Esophagus squamous epithelium (tissue), 5 donors: ENCODE measurements at places on chromosomes 12 and 14.

- no peak for DNase-seq
Observed at GRCh38 chr12:86663716-86664115, 407.5 kb upstream of the MGAT4C start.

DNA sequence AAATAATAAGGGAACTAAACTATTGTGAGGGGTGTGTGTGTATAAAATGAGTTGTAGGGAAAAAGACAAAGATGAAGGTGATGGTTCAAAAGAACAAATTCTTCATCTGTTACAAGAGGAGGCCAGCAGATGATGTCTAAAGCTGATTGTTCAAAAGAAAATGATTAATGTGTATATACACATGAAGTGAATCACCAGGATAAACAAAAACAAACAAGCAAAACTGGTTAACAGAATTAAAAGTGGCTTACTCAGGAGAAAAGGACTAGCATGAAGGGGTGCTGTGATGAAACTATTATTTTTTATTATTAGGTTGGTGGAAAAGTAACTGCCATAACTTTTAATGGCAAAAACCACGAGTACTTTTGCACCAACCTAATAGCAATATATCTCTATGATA lies 348.4 kb downstream of the BCL11B start:
- no peak for DNase-seq

GRCh38 chr12:4826909-4827308 lies 82.8 kb upstream of the KCNA1 start:
- no peak for DNase-seq

DNA sequence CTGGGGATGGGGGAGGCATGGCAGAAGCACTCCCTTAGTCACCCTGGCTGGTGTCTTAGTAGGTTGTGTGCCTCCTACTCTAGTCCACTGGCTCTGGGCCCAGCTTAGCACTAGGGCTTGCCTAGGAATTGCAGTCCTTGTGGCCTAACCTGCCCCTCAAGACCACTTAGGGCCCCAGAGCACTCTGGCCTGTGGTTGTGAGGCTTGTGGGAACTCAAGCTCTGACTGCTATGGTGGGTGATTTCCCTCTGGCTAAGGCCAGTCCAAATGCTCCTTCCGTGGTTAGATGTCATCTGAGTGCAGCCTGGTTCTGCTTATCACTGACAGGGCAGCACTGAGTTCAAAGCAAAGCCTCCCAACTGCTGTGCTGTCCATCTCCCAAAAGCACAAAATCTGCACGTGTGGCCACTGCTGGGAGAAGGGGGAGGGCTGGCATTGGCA lies 20.2 kb downstream of the FGD4 start:
- DNase-seq: no peak
